ENCODE measurements at places on chromosomes 7 and 10.

DNA sequence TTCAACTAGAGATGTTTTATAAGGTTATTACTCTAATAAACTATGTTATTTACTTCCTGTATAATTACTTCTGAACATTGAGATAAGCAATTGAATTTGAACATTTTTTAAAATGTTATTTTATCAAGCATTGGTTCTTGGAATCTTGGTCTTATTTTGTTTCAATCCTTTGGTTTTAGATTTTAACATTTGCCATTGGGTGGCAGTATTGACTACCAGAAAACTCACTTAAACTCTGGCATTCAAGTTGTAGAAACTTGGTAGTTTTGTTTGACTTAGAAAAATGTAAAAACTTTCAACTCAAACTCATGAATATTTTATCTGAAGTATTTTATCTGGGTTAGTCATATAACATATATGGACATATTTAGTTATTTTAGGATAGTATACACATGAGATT, 48.1 kb downstream of the ATRNL1 start:
- no peak for DNase-seq

DNA sequence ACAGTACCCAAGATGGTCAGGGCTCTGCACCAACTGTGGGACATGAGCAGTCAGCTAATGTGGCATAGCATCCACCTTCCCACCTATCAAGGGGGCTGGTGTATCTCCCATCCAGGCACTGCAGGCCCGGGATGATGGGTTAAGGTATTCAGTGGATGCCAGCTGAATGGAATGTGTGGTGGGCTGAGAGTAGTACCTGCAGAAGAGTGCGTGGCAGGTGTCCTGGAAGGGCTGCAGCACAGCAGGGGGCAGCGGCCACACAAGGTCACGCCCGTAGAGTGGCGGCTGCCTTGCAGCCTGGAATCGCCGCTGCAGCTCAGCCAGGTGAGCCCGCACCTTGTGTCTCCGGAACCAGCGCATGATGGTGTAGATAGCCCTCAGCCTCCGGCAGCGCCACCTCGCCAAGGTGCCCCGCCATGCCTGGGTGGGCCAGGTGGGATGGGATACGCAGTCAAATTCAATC, 13.3 kb downstream of the MYO1G start:
- no peak for DNase-seq

DNA sequence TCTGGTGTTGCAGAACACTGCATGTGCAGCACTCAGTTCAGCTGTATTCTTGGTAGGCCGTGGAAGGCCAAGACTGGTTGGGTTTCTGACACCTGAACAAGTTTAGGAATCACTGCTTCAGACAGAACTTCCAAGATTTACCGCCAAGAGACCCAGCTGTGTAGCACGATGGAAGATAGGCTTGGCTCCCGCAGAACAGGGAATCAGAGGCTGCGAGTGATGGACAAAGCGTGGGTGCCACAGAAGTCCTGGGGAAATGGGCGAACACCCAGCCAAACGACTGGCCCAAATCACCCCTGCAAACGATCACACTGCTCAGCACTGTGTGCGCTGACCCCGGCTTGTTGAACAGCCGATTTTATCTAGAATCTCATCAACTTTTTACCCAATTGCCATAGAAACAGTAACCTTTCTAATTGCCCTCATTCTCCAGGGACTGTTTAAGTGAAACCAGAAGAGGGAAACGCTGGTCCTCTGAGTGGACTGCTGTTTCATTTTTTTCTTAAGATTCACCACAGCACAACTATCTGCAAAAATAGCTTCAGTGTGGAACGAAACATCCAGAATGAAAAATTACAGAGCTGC, 17.9 kb downstream of the ZFAND2A start:
- DNase-seq = no peak

DNA sequence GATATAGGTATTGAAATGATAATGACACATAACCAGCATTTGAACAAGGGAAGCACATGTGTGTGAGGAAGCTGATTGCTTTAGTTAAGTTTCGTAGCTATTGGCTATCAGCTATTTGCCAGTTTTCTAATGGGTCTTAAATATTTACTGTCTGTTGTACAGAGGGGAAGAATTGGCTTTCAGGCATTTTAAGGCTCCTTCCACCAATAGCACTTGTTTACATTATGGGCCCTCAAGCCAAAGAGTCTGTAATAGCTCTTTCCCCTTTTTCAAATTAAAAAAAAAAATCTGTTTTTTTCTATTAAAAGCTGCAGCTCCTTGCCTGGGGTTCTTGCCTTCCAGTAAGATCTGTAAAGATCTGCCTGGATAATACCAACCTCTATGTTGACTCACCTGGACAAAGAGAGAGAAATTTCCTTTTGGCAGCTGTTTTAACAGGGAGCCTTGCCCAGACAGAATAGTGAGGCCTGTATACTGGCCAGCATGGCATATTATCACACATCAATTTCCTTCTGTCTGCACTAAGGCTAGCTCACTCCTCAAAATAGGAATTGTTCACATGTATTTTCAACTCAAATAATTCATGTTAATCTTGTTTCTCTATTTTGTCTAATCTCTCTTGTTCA, 104.7 kb upstream of the LRGUK start:
- DNase-seq = no peak

DNA sequence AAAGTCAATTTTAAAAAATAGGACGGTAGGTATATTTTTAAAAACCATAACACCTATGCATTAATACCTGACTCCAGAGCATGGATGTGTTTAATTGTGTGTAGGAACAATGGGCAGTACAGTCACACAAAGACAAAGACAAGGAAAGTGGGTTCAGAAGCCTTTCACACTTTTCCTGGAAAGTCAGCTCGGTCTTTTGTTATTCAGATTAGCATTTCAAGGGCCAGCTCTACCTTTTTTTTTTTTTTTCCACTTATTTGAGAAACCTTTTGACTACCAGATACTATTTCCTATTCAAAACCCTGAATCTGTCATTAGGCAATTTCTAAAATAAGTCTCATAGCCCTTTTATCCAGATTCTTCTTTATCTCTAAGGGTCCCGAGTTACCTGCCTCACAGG, 401.9 kb downstream of the PARD3 start:
- DNase-seq = no peak

DNA sequence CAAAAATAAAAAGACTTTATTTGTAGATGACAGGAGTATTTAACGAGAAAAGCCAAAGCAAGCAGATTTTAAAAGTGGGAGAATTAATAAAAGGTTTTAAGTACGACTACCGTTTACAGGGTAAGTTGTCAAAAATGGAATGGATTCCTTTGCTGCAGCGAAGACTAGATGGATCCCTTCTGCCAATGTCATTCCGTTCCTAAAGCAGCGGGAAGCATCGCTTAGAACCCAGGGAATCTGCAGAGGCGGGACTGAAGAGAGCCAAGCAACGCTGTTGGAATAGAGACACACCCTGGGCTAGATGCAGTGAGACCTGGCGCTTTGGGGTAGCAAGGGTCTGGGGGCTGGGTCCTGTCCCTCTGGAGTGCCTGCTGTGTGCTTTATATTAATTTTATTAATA, 303.1 kb upstream of the MKI67 start:
- no peak for DNase-seq

Data from stimulated activated naive CD4-positive, alpha-beta T cell treated with Interleukin-2 at 50 U/mL for 16 hours (primary cell).